ENCODE measurements at places on chromosomes 2 and 18.

- no peak for DNase-seq
These were observed 29.6 kb upstream of the EPAS1 start for GRCh38 chr2:46267616-46268015.

DNA sequence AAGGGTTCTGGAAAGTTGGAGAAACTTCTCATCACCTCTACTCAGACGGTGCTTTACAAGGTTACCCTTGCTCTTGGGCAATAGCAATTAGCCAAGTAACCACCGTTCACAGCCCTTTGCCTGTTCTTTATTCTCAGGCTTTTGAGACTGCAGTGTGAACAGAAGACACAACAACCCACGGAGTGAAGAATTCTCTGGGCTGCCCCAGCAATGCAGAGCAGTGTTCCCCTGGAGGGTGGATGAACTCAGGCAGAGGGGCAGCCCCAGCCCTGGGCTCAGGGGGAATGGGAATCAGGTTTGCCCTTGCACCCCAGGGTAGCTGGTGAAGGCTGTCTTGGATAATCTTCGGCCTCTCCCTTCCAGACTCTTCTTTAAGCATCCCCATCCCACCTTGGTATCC, 69.1 kb downstream of the MCFD2 start:
- no peak for DNase-seq

DNA sequence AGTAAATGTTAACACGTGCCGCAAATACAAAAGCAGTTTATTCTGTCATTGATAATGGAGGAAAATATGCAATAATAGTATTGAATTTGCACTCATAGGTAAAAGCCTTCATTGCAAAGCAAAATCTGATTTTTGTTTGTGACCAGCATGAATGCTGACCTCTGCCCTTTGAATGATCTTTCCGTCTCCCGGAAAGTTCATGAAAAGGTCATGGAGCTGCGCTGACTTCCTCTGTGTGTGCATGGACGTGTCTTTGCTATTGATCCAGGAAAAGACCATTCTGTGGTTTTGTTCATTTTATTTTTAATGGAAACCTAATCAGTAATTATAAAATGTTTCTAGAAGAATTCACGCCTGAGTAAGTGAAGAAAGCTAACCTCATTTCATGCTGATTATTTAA, 320.0 kb downstream of the MTX2 start:
- no peak for DNase-seq

DNA sequence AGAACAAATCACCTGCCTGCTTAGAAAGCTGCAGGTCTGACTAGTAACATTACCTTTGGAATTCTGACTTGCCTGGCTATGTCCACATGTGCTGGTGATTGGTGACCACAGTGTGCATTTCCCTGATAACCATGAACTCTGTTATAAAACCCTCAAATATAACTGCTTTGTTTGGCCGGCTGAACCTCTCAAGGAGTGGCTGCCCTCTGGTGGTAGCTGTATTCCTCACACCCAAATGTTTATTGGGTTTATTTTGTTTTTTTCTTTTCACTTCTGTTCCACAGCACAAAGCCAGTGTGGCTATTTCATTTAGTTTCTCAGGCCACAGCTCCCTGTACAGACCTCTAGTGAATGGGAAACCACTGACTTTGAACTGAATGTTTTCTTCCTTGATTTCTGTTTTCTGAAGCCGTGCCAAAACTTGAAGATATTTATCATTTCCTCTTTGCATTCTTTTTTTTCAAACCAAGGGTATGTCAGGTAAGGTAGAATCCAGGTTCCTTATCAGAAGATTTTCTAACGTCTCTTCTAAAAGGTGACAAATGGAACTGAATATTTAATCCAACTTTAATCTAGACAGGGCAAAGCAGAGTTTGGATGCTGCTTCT, 549.0 kb upstream of the VRK2 start:
- peak; percentile 71 for DNase-seq

GRCh38 chr18:31506024-31506742, 8.2 kb downstream of the DSG2 start:
- peak; percentile 32 for DNase-seq

GRCh38 chr2:12661489-12661888, 55.2 kb upstream of the TRIB2 start:
- DNase-seq: no peak

GRCh38 chr2:32418778-32419177, 62.0 kb downstream of the BIRC6 start:
- DNase-seq: peak; percentile 15

DNA sequence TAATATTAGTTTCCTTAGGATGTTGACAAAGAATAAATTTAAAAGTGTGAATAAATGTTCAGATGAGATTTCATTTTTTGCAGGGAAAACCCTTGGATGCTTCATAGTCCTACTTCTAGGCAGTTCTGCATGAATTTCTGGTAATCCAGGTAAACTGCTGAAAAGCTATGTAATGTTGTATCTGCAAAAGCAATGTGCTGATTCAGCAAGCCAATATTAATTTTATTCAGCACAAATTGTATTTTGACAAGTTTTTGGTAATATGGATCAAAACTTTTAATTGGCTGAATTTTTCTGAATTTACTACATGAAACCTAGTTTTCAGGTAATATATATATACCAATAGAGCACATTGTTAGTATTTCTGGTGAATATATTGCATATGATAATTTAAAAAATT, 17.8 kb upstream of the RBBP8 start:
- no peak for DNase-seq

- no peak for DNase-seq
These were observed 3.4 kb upstream of the TMEM182 start for GRCh38 chr2:102758439-102758838.

GRCh38 chr2:143815082-143815481, 685.9 kb downstream of the ARHGAP15 start:
- no peak for DNase-seq

- peak; percentile 88 for DNase-seq
These were observed 48.2 kb upstream of the CTAGE1 start for GRCh38 chr18:22465859-22466457.

GRCh38 chr18:74515620-74516231, 18.6 kb upstream of the CNDP1 start:
- DNase-seq: no peak

- peak; percentile 83 for DNase-seq
These were observed 126.6 kb downstream of the TMEM131 start for GRCh38 chr2:97868986-97869721.

- no peak for DNase-seq
These were observed 77.6 kb upstream of the NFU1 start for GRCh38 chr2:69514819-69515218.

DNA sequence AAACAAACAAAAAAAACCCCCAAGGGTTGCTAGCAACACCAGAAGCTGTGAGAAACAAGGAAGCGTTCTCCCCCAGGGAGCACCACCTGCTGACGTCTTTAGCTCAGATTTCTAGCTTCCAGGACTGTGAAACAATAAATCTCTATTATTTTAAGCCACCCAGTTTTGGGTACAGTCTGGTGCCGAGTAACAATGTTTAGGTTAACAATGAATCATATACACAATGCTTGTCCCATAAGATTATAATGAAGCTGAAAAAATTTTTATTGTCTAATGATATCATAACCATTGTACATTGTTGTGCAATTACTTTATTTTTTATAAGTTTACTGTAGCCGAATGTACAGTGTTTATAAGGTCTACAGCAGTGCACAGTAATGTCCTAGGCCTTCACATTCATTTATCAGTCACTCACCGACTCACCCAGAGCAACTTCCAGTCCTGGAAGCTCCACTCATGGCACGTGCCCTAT, 72.1 kb upstream of the CAB39 start:
- no peak for DNase-seq

- no peak for DNase-seq
These were observed 36.3 kb downstream of the ARHGEF33 start for GRCh38 chr2:38925982-38926381.

DNA sequence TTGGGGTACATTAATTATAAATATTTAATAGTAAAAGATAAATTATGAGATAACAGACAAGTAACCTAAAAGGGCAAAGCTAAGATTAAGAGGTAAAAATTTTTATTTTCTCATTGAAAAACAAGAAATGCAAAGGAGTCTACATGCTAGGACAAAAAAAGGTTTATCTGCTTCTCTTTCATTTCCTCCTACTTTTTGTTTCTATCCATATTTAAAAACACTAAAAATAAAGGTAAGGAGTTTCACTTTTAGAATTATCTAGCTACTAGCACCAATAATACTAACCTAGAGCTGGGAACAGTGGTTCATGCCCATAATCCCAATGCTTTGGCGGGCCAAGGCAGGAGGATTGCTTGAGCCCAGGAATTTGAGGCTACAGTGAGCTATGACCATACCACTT, 1551.7 kb upstream of the SLC39A10 start:
- DNase-seq: no peak

GRCh38 chr2:168050377-168050776, 197.0 kb downstream of the STK39 start:
- DNase-seq: no peak

DNA sequence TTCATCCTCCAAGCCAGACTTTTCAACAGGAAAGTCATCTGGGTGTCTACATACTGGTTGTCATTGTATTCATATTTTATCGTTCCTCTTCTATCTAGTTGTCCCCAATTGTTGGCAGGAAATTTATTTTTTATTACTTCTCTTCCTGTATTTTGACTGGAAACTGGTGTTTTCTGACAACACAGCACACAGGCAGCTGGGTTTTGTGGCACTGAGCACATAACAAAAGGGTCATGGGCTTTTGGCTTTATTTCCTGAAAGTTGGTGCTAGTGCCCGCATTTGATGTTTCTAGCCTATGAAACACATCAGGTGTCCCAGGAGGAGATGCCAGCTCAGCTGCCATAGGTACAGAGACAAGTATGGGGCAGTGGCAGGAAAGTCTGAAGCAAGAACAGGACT, 126.4 kb downstream of the TMEM17 start:
- no peak for DNase-seq

GRCh38 chr18:42486271-42486670, 531.2 kb downstream of the PIK3C3 start:
- DNase-seq: no peak

GRCh38 chr2:101151859-101152271, 683 bp upstream of the TBC1D8 start:
- DNase-seq: peak; percentile 13

GRCh38 chr2:42169874-42170521, 845 bp downstream of the EML4 start:
- DNase-seq: no peak

DNA sequence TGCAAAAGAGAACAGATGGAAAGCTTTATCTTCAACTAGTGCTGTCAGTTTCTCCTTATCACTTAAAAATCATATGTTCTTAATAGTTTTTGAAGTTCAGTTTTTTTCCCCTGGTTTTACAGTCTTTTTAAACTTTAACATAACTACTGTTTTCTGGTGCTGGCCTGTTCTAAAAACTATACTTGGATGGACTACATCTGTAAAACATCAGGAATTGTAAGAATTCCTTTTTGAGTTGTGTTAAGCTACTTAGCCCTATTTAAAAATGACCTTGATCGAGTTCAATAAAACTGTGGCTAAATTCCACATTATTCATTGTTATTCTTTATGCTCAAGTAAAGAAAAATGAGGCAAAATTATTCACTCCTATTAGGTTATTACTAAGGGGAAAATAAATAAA, 397.7 kb downstream of the NUP35 start:
- DNase-seq: no peak

GRCh38 chr2:85188852-85189251, 55.7 kb downstream of the TCF7L1 start:
- DNase-seq: peak; percentile 39

DNA sequence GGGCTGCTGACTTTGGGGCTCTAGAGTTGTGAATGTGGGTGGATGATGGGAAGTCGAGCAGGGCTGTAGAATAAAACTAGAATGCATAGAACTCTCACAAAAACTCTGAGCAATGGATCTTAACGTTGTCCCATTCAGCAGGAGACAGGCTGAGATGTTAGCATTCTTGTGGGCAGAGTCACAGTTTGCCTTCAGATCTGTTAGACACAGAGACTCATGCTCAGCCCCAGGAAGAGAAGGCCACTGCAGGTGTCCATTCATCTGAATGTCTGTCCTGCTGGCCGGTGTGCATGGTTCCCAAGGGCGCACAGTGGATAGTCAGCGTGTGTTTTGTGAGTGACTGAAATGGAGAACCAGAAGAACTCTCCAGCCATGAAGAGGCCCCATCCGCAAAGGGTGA, 111.3 kb downstream of the TSN start:
- peak; percentile 68 for DNase-seq

GRCh38 chr2:224252631-224253030, 149.3 kb downstream of the FAM124B start:
- peak; percentile 83 for DNase-seq

GRCh38 chr2:183124957-183125255, 663 bp downstream of the NUP35 start:
- no peak for DNase-seq

- DNase-seq: no peak
These were observed 1256.2 kb downstream of the CNTNAP5 start for GRCh38 chr2:125281242-125281641.

- DNase-seq: no peak
These were observed 1258.3 kb upstream of the GYPC start for GRCh38 chr2:125397535-125398251.

DNA sequence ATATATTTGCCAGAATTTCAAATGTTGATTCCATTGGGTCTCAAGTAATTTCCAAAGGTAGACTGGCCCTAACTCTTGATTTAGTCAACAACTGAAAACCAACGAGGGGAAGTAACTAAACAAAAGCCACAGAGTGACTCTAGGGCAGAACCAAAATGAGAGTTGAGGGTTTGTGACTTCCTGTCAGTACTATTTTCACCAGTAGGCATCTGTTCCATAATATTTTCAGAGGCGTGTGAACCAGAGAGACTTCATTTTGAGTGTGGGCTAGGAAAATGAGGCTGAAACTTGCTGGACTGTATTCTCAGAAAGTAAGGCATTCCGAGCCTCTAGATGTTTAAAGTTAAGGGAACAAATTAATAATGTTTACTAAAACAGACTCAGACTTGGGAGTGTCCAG, 70.6 kb downstream of the GDF7 start:
- no peak for DNase-seq

- DNase-seq: no peak
These were observed 11.9 kb upstream of the TMEM182 start for GRCh38 chr2:102749938-102750337.

DNA sequence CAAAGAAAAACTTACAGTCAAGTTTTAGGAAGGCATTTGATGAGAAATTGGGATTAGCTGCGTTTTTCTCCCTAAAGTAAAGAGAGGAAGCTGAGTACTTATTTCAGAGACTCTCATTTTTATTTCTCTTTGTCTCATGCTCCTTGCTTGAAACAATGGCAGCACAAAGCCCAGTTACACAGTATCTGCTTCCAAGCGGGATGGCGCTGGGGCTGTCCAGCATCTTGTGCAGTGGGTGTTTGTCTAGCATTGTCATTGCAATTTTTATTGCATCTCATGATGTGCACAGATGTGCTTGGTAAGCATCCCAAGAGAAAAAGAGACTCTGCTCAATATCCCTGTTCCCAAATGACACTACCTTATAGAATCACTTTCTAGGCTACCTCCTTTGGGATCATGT, 102.8 kb upstream of the ZNF521 start:
- DNase-seq: no peak

GRCh38 chr18:1849386-1849785, 721.9 kb downstream of the METTL4 start:
- no peak for DNase-seq

DNA sequence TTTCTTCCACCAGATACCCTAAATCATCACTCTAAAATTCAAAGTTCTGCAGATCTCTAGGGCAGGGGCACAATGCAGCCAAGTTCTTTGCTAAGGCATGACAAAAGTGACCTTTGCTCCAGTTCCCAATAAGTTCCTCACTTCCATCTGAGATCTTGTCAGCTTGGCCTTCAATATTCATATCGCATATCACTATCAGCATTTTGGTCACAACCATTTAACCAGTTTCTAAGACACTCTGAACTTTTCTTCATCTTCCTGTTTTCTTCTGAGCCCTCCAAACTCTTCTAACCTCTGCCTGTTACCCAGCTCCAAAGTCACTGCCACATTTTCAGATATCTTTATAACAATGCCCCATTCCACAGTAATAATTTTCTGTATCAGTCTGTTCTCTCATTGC, 452.6 kb upstream of the TRIB2 start:
- DNase-seq: no peak
